ENCODE measurements at places on chromosomes 5 and 9. TPM values are rescaled to one million over a fixed set of nuclear protein-coding genes. Genes with fewer than 3 reads are reported as not detected.

GRCh38 chr9:132520612-132521011 lies 61.8 kb upstream of the BARHL1 start:
- no peak for DNase-seq

DNA sequence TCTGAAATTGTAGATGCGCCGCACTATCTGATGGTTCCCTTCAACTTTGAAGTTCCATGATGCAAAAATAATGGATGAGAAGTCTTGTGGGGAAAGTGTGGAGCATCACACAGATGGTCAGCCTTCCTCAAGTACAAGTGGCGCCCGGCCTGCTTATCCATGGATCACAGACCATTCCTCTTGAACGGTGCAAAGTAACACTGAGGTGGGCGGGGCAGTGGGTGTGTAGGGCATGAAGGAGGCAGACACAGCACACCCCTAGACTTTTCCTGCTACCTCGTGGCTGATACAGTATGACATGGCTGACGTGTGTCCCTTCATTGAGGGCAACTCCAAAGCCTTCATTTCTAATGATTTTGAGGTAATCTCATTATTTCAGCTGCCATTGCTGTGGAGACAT lies 2.5 kb upstream of the GNG10 start:
- DNase-seq = no peak

GRCh38 chr5:133409210-133409674 lies 203.1 kb downstream of the FSTL4 start:
- no peak for DNase-seq

PCDHGC3 gene
- 14.7 TPM for total RNA-seq

DNA sequence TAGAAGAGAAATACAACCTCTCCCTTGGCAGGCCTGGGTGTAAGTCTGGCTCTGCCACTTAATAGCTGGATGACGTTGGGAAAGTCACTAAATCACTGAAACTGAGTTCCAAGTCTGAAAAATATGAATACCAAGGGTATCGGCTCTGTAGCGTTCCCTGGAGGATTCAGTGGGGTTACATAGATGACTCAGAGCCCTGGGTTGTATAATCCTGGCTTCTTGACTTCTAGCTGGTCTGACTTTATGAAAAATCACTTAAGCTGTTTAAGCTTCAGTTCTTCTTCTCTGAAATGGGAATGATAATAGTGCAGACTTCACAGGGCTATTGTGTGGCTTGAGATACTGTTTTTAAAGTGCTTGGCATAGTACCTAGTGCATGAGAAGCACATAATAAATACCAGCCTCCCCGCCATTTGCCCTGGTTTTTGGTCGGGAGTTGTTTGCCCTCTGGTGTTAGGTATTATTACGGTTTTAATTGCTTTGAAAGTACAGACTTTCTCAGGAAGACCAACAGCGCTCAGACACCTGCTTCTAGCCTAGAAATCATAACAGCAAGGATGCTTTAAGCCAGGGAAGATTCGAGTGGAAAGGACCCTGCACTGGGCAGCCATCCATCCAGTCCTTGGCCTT lies 43.0 kb downstream of the CYFIP2 start:
- DNase-seq = no peak

SH3GLB2 gene
- 36.0 TPM for total RNA-seq

DNA sequence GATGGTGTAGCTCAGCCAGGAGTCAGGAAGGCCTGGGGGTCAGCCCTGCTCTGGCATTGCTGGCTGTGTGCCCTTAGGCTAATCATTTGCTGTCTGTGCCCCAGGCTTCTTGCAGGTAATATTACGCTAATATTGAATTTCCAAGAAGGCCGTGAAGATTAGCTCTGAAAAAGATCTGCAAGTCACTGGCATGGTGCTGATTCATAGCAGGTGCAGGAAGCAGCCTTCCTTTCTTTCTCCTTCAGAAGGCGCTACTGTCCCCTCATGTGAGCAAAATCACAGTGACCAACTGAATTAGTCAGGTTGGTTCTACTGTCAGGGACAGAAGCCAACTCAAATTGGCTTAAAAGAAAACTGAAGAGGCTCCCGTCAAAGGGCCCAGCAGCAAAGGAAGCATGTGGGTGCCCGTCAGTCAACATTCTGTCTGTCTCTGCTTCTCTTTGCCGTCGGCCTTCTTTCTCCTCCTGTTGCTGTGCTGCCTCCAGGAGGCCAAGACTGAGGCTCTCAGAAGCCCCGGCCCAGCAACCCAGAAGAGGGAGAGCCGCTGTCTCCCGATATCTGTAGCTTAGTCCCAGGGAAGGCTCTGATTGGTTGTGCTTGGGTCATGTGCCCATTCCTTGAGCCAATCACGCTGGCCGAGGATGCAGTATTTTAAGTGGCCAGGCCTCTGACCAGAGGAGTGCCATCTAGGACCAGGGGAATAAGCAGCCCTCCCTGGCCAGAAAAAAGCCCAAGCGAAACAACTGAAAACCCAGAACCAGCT lies 67.8 kb upstream of the NEURL1B start:
- DNase-seq = no peak

GRCh38 chr5:120516805-120517204 lies 52.7 kb downstream of the PRR16 start:
- DNase-seq = no peak

GRCh38 chr9:91659529-91660495 lies 236.2 kb upstream of the NFIL3 start:
- no peak for DNase-seq

DNA sequence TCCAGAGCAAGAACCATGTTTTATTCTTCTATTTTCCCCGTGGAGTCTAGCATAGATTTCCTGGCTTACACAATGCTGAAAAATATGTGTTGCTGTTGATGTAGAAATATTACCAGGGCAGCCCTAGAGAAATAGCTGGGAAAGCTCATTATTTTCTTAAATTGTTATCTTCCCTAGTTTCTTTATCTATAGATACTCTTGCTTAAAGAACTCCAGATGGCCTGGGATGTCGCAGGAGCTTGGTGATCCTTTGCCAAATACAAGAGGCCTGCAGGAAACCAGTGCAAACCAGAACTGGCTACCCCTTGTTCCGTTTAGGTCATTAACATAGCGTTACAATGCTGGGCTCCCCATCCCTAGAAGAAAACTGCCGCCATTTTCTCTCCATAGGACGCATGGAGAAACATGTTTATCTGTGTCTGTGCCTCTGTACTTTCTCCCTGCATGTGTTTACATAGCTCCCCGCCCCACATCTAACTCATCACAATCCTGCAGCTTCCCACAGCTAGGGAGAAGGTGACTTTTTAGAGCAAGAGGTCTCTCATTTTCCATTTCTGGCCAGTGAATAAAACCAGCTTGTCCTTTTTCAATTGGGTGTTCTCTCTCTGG lies 6.4 kb downstream of the PRLR start:
- no peak for DNase-seq

- DNase-seq = no peak
These were observed 14.2 kb upstream of the AP3B1 start for GRCh38 chr5:78308703-78309102.

SAXO1 gene
- under 0.01 TPM for total RNA-seq

CCL28 gene
- 0.85 TPM for total RNA-seq

DNA sequence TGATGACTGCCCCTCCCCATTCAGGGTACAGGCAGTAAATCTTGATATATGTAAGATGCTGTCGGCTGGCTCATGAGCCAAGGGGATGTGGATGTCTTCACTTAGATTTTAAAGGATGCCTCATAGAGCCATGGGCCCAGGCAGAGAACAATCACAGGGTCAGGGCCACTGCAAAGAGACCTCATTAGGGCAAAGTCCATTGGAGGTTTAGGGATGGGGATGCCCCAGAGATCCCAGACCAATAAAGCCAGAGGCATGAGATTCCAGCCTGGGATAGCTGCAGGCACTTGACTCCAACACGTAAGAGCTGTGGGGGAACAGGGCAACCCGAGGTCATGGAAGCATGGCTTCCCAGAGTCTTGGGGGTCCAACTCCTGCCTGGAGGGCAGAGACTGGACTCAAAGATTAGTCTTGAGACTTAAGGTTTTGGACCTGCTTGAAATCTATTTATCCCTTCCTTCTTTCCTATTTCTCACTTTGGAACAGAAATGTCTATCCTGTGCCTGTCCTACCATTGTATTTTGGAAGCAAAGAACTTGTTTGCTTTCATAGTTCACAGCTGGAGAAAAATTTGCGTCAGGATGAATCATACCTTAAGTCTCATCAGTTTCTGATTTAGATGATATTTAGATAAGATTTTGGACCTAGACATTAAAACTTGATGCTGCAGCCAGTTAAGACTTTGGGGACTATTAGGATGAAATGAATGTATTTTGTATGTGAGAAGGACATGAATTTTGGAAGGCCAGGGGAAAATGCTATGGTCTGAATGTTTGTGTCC lies 101.3 kb upstream of the ADRA1B start:
- DNase-seq = no peak

DNA sequence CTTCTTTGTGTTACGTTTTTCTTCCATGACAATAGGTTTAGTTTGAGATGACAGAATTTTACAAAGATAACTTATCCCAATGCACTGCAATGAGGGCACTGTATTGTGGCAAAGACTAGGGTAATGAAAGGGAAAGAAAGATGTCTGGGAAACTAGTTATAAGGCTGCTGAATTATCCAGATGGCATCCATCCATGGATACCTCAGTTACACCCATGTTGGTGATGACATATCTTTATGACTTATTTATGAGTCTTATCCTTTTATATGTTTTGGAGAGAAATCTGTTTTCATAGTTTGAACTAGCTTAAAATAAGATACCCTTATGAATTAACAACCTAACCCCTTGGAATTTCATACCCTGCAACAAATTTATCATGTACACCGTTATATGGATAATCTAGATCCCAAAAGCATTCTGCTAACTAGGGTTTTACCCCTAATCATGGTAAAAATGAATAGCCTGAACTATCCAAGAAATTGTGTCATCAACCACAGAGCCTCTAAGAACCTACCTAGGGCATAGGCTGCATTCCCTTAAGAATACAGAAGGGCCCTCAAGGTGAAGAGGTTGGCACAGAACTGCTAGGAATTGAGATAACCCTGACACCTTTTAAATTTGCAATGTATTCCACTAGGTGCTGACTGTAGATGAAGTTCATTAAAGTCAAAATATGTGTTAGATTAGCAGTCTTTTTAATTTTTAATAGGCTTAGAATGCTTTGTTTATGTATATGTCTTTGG lies 49.5 kb upstream of the RORB start:
- DNase-seq = no peak

GRCh38 chr9:27491154-27491553 lies 32.9 kb upstream of the IFNK start:
- DNase-seq = no peak

GRCh38 chr9:124852829-124853531 lies at the start of gene WDR38:
TSS of gene WDR38 (plus strand) at chr9:124853460. CDS start at chr9:124853532, 72 bp downstream.
- DNase-seq = no peak

GRCh38 chr5:54848581-54848980 lies 136.8 kb downstream of the ESM1 start:
- no peak for DNase-seq

SPINK7 gene
- not detected for total RNA-seq

IFNE gene
- total RNA-seq = 0.92 TPM

MCC gene
- total RNA-seq = 44.7 TPM

- DNase-seq = no peak
These were observed 1917.9 kb downstream of the EFNA5 start for GRCh38 chr5:105752801-105753200.

Data from pulmonary artery endothelial cell (primary cell).